Large intestine (tissue), 12 donors: ENCODE measurements at places on chromosomes 6 and 20.

- H3K4me3 ChIP-seq = no peak overlapping the region
- H3K36me3 ChIP-seq = no peaks in the 10 kb centered on the region
- H3K27me3 ChIP-seq = peaks cover 3% of the 10 kb centered on the region
- H3K27ac ChIP-seq = no peak overlapping the region
- no peak for DNase-seq
- H3K4me1 ChIP-seq = no peaks in the 10 kb centered on the region
These were observed 218.8 kb upstream of the RNF24 start for GRCh38 chr20:4234128-4234527.

DNA sequence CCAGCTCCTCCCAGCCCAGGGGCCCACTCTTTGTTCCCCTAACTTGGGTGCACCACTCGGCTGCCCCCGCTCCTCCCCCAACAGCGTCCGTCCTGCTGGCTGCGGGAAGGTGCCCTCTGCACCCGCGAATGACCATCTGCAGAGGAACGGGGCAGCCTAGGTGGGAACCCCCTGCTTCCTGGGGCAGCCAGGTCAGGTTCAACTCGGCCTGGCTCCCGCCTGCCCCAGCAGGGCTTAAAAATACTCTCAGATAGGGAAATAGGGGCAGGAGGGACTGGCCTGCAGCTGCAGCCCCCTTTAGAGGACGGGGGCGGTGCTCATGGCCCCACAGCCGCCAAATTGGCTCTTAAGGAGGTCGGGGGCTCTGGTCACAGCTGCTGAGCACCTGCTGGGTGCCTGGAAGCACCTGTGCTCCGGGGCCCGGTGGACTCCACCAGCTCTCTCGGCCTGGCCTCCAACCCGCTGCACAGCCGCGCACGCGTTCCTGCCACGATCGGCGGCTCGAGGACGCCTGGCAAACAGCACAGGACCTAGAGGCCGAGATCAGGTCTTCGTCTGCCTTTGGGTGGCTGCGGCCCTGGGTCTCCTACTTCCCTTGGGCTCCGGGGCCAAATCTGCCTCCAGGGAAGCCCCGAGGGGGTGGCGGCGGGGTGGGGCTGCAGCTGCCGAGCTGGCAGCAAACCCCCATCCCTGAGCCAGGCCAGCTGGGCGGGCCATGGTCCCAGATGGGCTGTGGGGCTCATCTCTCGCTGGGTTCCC is 700 bp upstream of the LAMA5 start:
- H3K27ac ChIP-seq = peak overlapping the region; percentile 36

DNA sequence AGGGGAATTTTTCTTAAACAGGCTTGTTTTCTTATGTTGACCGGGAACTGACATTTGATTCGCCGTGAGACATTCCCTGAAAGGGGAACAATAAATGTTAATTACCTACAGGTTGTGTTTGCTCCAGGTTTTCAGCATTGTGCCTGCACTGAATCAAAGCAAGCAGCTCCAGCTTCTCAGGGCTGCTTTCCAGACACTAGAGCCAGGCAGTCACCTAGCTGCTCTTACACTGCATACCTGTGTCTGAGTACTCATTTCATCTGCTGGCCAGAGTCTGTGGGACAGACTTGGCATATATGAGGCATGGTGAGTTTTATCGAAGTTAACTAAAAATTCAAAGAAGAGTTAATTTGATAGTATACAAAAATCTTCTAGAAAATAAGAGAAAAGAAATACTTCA is 951.8 kb upstream of the MAP3K7 start:
- H3K4me1 ChIP-seq = no peaks in the 10 kb centered on the region
- no peak overlapping the region for H3K27ac ChIP-seq
- H3K36me3 ChIP-seq = no peaks in the 10 kb centered on the region
- no peak for DNase-seq

DNA sequence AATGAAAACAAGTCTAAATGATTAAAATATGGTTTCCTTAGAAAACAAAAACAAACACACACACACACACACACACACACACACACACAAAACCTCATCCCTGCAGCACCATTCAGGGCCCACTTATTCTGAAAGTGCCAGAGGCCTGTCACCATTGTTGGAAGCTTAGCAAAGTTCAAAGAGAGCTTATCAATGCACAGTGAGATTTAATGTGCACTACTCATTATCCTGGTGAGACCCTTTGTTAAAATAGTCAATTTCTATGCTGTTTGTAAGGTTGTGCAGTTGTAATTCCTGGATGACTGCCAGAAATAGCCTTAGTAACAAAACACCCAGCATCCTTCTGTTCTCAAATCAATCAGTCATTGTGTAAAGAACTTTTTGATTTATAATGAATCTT is 482.9 kb downstream of the GRIK2 start:
- no peaks in the 10 kb centered on the region for H3K27me3 ChIP-seq
- H3K27ac ChIP-seq = no peak overlapping the region
- no peak overlapping the region for H3K4me3 ChIP-seq
- H3K36me3 ChIP-seq = no peaks in the 10 kb centered on the region
- DNase-seq = no peak

GRCh38 chr6:158744986-158745430 is 74.2 kb downstream of the EZR start:
- no peaks in the 10 kb centered on the region for H3K36me3 ChIP-seq
- H3K4me3 ChIP-seq = no peak overlapping the region
- no peaks in the 10 kb centered on the region for H3K4me1 ChIP-seq
- no peaks in the 10 kb centered on the region for H3K27me3 ChIP-seq
- DNase-seq = peak; percentile 69
- H3K27ac ChIP-seq = peak overlapping the region; percentile 18

- H3K27ac ChIP-seq = no peak overlapping the region
- DNase-seq = no peak
- H3K27me3 ChIP-seq = no peaks in the 10 kb centered on the region
- no peaks in the 10 kb centered on the region for H3K36me3 ChIP-seq
- no peak overlapping the region for H3K4me3 ChIP-seq
These were observed 470.8 kb upstream of the ZNF337 start for GRCh38 chr20:26167499-26167898.

DNA sequence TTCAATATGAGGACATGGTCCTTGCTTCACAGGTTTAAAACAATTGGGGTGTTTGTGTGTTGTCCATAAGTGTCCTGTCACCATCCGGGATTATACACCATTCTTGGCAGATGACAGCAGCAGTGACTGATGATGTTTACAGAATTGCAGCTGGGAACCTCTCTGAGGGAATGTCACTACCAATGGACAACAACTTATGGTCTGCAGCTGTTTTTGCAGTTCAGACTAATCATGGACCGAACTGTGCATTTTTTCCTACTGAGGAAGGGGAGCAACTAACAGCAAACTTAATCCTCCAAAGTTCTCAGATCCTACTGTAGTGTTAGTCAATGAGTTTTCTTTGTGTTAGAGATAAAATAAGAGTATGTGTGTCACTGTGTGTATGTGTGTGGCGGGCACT is 26.0 kb downstream of the FAM229B start:
- H3K27me3 ChIP-seq = no peaks in the 10 kb centered on the region
- no peaks in the 10 kb centered on the region for H3K4me1 ChIP-seq
- H3K4me3 ChIP-seq = no peak overlapping the region
- peaks cover 11% of the 10 kb centered on the region for H3K36me3 ChIP-seq
- DNase-seq = no peak
- H3K27ac ChIP-seq = no peak overlapping the region
